ENCODE measurements at places on chromosomes 12 and 14.

GRCh38 chr12:107475900-107476299 lies 209.7 kb upstream of the PWP1 start:
- no peak for DNase-seq

DNA sequence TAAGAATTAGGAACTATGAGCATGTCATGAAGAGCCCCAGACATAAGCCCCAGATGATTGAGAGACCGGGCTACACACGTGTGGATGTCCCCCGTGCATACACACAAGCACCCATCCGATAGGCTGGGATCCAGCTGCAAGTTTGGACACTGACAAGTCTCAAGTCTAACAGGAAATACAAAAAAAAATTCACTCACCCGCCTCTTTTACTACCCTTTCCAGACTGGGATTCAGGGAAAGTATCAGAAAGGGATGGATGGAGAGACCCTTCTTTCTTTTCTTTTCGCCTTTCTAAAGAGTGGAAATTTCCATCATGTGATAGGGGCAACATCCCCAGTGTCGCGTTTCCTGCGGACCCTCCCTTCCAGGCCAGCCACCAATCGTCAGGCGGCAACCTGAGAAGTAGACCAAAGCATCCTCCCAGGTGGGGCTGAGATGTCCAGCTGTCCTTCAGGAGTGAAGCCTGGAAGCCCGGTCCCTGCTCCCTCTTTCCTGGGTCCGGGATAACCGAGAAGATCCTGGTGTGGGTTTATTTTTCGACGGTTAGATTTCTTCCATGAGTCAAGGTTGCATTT lies 6.4 kb upstream of the SLC38A4 start:
- DNase-seq, result no peak

DNA sequence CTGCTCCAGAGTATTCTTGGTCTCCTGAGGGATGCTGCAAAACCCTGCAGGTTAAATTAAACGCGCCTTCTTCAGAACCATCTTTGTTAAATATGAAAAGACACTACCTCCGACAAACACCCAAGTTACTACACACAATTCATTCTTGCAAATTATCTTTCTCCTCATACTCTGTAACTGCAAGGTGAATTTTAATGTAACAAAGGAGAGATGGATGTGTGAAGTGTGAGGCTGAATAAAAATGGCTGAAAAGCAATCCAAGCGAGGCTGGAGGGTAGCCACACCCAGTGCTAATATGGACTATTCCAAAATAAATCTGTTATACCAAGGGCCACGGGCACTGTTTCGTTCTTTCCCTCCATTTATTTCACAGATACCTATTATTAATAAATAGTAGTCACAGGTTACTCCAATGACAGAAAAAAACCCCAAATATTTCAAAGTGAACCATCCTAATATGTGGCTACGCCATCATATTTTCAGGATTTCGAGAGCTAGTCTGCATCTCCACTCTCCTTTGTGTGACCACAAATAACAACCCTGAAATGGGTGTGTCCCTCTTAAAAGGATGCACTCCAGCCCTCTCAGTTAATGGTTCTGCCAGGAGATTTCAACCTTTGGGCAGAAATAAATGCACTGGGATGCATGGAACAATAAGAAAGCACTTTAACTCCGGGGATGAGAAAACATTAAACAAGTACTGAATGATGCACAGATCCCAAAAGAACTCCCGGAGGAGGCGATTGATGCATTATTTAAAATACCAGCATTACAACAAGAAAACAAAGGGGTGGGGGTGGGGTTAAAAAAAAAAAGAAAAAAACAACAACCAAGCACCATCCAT lies 53.1 kb upstream of the CCDC175 start:
- no peak for DNase-seq

DNA sequence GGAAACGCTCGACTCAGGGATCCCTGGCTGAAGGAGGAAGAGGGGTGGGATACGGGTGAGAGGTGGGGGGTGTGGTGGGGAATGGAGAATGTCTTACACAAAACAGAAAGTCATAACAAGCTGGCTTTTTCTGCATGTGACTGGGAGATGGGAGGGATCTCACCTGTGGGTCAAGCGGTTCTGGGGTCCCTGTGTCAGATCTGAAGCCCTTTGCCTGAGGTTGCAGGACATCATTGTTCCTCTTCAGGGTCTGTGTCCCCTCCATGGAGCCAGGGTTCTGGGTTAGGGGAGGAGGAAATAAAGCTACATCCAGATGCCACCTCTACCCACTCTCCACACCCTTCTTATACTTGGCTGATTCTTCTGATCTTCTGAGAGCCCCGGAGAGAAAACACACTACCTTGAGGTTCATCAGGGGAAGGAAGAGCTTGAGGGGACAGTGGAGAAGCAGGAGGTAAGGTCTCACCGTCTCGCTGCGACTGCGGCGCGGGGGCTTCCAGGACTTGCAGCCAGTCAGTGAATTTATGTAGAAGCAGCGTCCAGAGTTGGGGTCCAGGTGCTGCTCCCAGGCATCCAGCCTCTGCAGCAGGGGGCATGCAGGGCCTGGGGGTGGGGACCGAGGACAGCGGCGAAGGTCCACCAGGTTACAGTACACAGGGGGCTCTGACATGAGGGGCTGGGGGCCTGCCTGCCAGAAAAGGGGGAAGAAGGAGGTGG lies 2.5 kb downstream of the ARHGAP9 start:
- no peak for DNase-seq

GRCh38 chr14:68413509-68413908 lies 379.4 kb downstream of the ZFP36L1 start:
- no peak for DNase-seq

DNA sequence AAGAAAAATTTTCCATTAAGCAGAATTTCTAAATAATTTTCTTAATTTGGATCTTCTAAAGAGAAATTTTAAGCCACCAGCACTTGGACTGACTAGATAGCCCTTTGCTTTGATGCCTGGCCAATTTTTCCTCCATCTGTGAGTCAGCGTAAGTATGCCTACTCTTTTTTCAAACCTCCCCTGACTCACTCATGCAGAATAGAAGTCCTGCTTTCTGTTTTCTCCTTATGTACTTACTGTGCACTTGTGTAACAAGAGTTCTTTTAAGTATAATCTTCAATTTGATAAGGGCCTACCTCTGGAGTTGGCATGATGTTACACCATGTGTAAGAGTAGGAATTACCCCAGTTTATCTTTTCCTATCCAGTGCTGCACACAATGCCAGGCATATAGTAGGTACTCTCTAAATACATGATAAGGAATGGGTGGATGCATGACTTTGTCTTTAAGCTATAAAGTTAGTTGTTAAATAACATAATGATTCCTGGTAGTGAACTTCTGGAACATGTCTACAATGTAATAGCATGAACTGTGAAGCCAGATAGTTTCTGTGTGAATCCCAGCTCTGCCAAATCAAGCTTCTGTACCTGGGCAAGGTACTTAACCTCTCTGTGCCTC lies 329.6 kb downstream of the TMTC2 start:
- no peak for DNase-seq

GRCh38 chr12:115374480-115375185 lies 690.7 kb upstream of the TBX3 start:
- DNase-seq, result no peak

GRCh38 chr14:52545584-52546317 lies 6.6 kb downstream of the TXNDC16 start:
- DNase-seq, result no peak

DNA sequence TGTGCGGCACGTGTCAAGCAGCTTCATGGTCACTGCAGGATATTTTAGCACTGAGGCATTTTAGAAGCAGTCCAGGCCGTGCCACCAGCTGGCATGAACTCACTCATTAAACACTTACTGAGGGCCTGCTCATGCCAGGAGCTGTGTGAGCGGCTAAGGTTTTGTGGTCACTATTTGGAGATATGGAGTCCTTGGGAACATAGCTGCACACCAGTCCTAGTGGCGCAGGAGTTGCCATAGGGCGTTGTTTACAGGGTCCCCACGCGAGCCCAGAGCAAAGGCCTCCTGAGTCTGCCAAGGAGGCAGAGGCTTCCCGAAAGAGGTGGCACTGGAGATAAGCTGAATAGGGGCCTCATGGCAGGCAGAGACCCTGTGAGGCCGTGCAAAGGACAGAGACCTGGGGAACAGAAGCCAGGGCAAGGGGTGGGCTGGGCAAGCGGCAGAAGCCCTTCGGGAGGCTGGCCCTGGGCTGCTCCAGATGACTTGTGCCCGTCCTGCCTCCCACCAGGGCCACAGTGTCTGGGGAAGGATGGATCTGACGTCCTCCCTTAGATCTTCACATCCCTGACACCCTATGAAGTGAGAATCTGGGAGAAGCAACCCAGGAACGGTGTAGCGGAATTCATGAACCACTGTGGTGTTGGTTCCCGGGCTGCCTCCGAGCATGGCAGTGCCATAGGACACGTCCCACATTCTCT lies 38.9 kb downstream of the SFSWAP start:
- no peak for DNase-seq

All from CD4-positive, alpha-beta T cell treated with Interleukin-15 for 4 hours (primary cell).